ENCODE measurements at places on chromosomes 6 and 20.
A peak's percentile ranks its signal among the peaks of the same experiment; 100 is the strongest.

GRCh38 chr6:15539722-15540270 is 123.0 kb downstream of the DTNBP1 start:
- no peak for DNase-seq

GRCh38 chr6:101605874-101606273 is 212.4 kb downstream of the GRIK2 start:
- DNase-seq, result no peak

DNA sequence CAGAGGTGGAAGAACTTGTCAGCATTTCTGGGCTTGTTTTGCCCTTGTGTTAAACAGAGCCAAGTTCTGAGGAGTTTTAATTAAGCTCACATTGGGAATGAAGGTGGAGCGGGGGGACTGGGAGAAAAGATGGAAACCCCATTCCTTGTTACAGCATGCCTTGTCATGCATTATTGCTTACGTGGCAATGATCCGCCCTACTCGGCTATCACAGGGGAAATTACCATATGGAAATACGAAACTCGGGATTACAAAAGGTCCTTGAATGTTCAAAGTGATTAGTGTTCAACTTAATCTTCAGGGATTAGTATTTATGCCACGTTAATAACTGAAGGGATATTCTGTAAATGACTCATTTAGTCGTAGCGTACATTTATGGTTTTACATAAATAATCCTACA is 86.4 kb downstream of the MAP3K7 start:
- no peak for DNase-seq

DNA sequence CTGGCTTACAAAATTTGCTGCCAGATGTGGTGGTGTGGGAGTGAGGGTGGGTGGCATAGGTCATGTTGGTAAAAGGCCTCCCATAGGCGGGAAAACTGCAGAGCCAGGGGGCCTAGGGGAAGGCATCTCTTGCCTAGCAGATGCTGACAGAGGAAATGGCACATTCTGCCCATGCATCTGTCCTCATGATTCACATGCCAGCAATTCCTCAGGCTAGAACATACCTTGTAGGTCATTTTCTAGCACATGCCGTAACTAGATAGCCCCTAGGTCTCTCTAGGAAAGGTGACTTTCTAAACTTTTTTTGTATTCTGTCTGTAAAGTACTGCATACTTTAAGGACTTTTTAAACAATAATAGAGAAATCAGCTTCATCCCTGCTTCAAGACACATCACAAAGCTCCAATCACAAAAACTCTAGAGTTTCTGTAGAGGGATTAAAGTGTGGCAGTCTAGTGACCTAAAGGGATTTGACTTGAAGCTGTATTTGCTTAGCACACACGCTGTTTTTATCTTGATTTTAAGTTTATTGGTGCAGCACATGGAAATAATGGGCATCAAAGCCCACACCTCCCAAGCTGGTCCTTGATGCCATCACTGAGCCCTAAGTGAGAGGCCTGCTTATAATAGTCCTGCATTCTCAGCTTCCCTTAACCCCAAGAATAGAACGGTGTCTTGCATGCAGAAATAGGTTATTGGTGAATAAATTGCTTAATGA is 55.2 kb downstream of the ANKEF1 start:
- no peak for DNase-seq

- DNase-seq, result peak; percentile 61
These were observed 2.4 kb upstream of the MCM3 start for GRCh38 chr6:52286798-52287432.

GRCh38 chr6:42532038-42532669 is 31.7 kb upstream of the UBR2 start:
- no peak for DNase-seq

GRCh38 chr6:57243954-57244353 is 21.8 kb upstream of the RAB23 start:
- DNase-seq, result no peak

- DNase-seq, result no peak
These were observed 3.6 kb upstream of the KIF25 start for GRCh38 chr6:167993831-167994230.

DNA sequence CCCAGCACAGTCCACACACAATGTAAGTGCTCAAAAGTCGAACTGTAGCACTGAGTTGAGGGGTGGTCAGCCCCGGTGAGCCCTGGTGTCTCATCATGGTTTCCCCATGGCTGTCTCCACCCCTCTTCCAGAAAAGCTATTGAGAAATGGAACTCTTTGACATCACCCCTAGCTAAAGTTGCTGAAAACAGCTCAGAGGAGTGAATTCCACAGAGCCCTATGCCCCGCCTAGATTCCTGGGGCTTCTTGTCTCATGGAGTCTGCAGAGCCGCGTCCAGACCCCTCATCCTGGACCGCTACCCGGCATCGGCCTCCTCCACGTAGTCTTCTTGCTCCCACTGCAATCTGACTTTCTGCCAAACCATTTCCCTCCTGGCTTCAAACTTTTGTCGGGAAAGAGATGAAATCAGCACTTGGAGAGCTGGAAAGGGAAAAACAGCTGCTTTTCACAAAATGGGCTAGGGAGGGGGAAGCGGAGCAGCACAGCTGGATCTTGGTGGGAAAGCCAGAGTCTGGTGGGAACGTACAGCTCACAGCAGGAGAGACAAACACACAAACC is 132.2 kb downstream of the SNX5 start:
- DNase-seq, result no peak

- no peak for DNase-seq
These were observed 16.4 kb downstream of the BMP6 start for GRCh38 chr6:7742223-7742785.

- DNase-seq, result peak; percentile 74
These were observed 929 bp downstream of the CDH22 start for GRCh38 chr20:46307139-46307998.

GRCh38 chr6:137763886-137764285 is 103.2 kb upstream of the TNFAIP3 start:
- DNase-seq, result no peak

DNA sequence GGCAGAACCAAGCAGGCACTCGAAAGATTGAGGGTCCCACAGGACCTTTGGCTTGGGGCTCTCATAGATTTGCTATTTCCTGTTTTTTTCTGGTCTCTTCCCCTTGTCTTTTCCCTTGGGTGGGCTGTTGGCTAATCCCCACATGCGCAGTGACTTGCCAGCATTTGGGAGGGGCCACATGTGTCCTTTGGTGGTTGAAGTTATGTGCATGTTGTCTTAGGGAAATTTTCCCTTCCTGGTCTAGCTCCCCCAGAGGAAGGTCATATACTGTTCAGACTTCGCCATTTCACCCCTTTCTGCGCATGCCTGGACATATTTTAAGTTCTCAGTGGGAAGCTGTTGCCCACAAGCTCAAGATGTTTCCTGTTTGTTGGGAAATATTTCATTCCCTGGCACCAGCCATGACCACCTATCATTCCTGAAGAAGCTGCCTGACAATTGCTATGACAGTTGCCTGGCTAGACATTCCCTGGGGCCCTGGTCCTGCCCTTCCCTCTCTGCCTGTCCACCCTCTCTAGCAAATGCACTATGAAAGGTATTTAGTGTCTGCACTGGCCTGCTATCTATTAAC is 156.2 kb upstream of the THBS2 start:
- DNase-seq, result no peak

GRCh38 chr6:31267651-31268368 is 4.1 kb downstream of the HLA-C start:
- DNase-seq, result no peak

- no peak for DNase-seq
These were observed 101.0 kb downstream of the NRN1 start for GRCh38 chr6:5905431-5906339.

GRCh38 chr20:50735813-50736212 is 4.4 kb downstream of the PARD6B start:
- no peak for DNase-seq

GRCh38 chr6:10391299-10391630 is 23.6 kb downstream of the TFAP2A start:
- DNase-seq, result no peak

- no peak for DNase-seq
These were observed 52.2 kb upstream of the NNAT start for GRCh38 chr20:37468886-37469285.

DNA sequence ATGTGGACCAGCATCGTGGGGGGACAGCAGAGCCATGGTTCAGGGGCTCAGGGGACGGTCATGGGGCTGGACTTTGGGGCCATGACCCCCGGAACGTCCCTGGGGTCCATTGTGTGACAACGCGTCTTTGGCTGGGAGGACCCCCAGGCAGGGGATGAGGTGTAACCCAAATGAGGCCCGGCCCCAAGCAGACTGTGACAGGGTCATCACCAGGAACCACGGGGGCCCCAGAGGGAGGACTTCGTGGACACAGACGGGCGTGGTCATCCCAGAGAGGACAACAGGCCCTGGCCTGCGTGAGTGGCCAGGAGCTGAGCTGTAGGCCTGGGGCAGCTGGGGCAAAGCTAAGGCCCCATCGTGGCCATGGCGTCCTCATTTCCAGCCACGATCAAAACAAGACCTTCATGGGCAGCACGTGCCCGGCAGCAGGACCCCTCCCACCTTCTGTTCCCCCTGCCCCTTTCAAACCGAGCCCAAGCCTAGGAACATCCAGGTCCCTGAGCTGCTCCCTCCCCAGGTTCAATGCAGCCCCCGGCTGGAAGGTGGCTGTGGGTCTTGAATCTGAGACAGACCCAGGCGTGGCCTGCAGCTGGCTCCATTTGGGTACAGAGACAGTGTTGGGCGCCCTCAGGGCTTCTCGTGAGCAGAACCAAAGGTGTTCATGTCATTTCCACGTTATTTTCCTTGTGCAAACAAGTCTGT is 187.8 kb downstream of the TAF4 start:
- no peak for DNase-seq

DNA sequence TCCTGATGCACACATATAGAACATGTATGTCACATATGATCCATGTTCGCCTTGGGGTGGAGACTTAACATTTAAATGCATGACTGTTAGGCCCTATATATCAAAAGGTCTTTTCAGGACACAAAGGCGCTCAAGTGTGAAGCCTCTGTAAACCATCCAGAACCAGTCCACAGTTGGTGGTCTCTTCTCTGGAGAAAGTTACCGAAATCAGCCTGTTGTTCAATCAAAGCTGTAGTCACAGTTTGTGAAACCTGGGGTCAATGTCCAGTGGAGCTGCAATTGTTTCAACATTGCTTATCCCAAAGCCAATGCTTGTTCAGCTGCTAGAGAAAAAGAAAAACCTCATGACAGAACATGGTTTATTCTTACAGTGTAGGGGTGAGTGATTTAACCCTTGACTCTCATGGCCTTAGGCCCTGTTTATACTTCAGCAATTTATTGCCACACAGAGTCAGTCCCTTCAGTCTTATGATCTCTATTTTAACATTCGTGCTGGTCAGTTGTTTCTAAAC is 193.6 kb upstream of the CST7 start:
- no peak for DNase-seq

- DNase-seq, result no peak
These were observed 289.1 kb upstream of the SUPT3H start for GRCh38 chr6:45666846-45667245.
